Activated gamma-delta T cell (primary cell): ENCODE measurements at places on chromosomes 1 and 21.

DNA sequence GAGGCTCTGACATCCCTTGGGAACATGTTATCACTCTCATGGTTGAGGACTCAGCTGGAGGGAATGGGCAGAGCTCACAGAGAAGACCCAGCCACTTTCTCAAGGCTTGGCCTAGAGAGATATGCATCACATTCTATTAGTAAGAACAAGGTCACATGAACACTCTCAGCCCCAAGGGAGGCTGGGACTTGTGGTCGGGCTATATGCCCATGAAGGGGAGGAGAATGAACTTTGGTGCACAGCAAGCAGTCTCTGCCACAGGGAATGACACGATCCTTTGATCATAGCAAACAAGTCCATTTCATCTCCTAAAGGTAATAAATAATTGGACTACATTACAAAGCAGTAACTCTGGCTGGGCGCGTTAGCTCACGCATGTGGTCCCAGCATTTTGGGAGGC lies 105.7 kb downstream of the SYF2 start:
- no peak for DNase-seq

GRCh38 chr1:155295942-155296267 lies 5.3 kb downstream of the PKLR start:
- DNase-seq, result no peak

DNA sequence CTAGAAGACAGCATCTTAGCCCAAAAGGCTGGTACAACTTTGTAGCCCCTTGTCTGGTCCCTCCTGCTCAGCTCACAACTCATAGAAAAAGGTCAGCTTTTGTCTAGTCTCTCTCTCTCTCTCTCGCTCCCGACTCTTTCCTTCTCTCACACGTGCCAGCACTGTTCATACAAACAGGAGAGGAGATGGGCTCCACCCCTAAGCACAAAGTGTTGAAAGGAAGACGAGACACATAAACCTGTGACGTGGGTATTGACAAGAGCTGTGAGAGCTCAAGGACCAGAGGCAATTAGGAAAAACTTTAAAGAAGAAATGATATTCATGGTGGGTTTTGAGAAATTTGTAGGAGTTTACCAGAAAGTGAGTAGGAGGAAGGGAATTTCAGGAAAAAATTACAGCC lies 23.6 kb upstream of the KCNC4 start:
- no peak for DNase-seq

GRCh38 chr1:240800291-240800690 lies 188.3 kb upstream of the GREM2 start:
- no peak for DNase-seq

GRCh38 chr1:118148034-118148433 lies 37.0 kb downstream of the SPAG17 start:
- no peak for DNase-seq
